ENCODE measurements at places on chromosomes 3 and 15. TPM values are rescaled to one million over a fixed set of nuclear protein-coding genes. Genes with fewer than 3 reads are reported as not detected.

RARB gene
- not detected for total RNA-seq

HYAL1 gene
- total RNA-seq, result 0.36 TPM

DNA sequence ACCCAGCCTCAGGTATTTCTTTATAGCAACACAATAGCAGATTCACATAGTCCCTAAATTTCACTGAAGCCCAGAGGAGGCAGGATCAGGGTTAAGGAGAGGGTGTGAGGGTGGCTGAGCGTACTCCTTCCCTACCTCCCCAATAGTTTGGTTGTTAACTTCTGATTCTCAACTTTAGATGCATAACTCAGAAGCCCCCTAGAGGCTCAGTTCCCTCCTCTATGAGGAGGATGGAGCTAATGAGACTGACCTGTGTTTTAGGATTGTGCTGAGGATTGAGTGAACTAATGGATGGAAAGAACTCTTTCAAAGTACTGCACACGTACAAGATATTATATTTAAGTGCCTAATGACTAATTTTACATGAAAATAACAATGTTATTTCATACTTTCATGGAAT, 249.3 kb upstream of the SOX14 start:
- no peak for DNase-seq

DNA sequence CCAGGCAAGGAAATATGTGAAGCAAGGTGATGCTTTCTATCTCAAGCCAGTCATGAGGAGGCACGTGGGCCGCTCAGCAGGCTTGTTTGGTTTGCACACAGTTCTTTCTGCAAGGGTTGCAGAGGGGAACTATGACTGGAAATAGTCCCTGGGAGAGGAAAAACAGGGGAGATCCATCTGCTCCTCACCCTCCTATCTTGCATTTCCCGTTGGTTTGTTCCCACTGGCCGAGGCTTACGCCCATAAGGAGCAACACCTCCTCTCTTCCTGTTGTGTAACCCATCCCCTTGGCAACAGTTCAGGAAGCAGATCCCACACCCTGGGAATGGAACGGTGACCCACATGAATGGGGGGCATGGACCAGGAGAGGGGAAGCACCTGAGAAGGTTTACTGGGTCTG, 72.1 kb upstream of the MAGI1 start:
- no peak for DNase-seq

DNA sequence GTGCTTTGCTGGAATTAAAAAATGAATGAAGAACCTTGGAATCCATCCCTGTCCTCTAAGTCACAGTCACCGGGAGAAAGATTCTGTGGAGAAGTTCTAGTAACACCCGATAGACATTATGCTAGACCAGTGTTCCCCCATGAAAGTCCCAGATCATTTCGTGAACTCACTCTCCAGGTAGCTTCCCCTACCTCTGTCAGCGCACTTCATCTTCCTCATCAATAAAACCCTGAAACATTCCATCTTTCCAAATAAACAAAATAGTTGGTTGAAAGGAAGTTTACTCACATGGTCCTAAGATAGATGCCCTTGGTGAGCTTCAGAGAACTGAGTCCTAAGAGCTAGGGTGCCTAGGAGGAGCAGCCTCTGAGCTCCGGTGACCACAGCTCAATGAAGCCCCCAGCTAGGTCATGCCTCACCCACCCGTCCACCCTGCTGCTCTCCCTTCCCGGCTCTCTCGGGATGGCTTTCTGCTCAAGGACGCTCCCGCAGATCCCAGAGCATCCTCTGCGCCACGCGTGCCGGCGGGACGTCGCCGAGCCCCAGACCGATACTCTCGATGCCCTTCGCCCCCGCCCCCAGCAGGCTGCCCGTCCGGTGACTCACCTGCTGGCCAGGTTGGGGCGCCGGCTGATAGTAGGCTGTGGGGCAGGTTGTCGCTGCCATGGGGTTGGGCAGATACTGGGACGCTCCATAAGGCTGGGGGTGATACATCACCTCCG, 776 bp downstream of the VGLL3 start:
- no peak for DNase-seq

XCR1 gene
- total RNA-seq, result 0.05 TPM
